ENCODE measurements at places on chromosomes 6 and 20.
A peak's percentile ranks its signal among the peaks of the same experiment; 100 is the strongest.

GRCh38 chr6:108874470-108875160 is 26.4 kb downstream of the ARMC2 start:
- DNase-seq: peak; percentile 19

- DNase-seq: no peak
Observed at GRCh38 chr6:99458319-99458718, 33.2 kb upstream of the PNISR start.

DNA sequence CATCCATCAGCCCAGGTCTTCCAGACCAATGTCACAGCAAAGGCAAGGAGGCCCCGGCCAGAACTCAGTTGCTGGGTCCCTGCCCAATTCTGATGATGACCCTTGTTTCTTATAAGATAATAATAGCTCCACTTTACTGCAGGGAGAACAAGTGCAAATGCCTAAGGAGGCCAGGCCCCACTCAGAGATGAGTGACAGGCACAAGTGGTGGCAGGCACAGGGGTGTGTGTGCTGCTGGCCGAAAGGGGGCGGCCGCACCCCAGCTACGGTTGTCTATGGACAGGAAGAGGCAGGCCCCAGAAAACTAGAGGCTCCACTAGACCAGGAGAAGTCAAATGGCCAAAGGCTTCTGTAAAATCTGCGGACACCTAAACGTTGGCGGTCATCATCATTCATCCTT is 28.6 kb downstream of the GNAS-AS1 start:
- no peak for DNase-seq

GRCh38 chr20:21141825-21142224 is 15.9 kb downstream of the KIZ start:
- DNase-seq: no peak

GRCh38 chr6:170224694-170225660 is 65.9 kb downstream of the DLL1 start:
- DNase-seq: no peak

DNA sequence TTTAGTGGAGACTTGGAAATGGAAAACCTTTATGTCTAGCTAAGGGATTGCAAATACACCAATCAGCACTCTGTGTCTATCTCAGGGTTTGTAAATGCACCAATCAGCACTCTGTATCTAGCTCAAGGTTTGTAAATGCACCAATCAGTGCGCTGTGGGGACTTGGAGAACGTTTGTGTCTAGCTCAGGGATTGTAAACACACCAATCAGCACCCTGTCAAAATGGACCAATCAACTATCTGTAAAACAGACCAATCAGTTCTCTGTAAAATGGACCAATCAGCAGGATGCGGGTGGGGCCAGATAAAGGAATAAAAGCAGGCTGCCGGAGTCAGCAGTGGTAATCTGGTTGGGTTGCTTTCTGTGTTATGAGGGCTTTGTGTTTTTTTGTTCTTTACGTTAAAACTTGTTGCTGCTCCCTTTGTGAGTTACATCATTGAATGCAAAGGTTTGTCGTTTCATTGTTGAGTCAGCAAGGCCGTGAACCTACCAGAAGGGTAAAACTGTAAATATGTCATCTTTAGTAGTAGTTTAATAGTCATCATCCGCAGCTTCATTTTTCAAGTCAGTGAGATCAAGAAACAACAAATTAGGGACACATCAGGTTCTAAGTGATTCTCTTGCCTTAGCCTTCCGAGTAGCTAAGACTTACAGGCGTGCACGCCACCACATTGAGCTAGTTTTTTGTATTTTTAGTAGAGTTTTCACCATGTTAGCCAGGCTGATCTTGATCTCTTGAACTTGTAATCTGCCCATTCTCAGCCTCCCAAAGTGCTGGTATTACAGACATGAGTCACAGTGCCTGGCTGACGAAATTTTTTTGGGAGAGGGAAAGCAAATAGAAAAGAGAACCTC is 22.7 kb upstream of the NUP153 start:
- no peak for DNase-seq

- no peak for DNase-seq
Observed at GRCh38 chr6:44075647-44076355, 51.5 kb downstream of the MRPL14 start.

GRCh38 chr6:37145443-37145842 is 24.5 kb upstream of the PIM1 start:
- DNase-seq: no peak

- DNase-seq: no peak
Observed at GRCh38 chr6:33812669-33813068, 8.9 kb upstream of the MLN start.

GRCh38 chr6:159865226-159865920 is 25.4 kb upstream of the MAS1 start:
- DNase-seq: no peak

DNA sequence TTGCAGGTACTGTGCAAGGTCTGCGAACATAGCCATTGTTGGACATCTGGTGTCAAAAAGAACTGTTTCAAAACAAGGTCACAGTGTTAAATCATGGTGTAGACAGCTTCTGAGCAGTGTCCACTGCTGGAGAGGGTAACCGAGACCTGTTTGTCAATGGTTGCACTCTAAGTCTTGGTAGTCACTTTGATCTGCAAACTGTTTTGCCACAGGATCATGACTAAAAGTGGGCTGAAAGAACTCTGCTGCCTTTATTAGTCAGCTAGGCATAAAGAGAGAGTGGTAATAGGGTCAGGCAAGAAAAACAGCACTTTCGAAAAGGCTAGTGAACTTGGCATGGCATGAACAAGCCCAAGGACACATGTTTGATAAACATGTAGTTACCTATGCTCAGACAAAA is 552.3 kb upstream of the CITED2 start:
- no peak for DNase-seq

GRCh38 chr20:43911066-43911465 is 3.6 kb upstream of the TOX2 start:
- no peak for DNase-seq

DNA sequence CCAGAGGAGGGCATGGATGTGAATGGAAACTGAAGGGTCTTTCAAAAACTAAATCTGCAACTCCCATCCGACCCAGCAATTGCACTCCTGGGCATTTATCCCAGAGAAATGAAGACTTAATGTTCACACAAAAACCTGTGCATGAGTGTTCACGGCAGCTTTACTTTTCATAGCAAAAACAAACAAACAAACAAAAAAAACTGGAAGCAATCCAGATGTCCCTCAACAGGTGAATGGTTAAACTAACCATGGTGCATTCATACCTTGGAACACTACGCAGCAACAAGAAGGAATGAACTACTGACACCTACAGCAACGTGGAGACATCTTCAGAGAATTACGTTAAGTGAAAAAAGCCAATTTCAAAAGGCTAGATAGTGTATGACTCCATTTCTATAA is 32.2 kb downstream of the PMEPA1 start:
- no peak for DNase-seq

DNA sequence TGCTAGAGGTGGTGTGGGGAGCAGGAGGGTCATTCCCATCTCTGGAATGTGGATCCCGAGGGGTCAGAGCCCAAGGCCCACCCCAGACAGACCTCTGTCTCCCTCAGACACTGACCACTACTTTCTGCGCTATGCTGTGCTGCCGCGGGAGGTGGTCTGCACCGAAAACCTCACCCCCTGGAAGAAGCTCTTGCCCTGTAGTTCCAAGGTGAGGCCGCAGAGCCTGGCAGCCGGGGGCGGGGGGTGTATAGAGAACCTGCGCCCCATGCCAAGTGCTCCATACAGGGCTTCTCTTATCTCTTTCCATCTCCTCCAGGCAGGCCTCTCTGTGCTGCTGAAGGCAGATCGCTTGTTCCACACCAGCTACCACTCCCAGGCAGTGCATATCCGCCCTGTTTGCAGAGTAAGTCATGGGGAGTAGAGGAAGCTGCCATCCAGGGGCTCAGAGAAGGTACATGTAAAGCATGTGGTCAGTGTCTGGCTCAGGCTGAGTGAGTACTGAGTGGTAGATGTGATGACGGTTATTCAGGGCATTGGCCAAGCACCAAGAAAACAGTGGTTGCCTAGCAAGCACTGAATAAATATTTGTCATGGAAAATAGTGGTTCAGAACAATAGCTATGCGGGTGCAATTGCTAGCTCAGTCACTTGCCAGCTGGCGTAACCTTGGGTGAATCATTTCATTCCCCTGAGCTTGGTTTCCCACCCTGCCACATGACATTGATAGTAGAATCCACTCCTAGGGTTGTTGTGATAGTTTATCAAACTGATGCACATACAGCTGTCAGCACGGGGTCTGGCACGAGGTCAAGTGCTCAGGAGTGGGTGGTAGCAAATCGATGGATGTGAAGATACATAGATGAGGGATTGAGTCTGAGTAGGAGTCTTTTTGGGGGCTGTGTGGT is 3.5 kb downstream of the PIGT start:
- DNase-seq: no peak

DNA sequence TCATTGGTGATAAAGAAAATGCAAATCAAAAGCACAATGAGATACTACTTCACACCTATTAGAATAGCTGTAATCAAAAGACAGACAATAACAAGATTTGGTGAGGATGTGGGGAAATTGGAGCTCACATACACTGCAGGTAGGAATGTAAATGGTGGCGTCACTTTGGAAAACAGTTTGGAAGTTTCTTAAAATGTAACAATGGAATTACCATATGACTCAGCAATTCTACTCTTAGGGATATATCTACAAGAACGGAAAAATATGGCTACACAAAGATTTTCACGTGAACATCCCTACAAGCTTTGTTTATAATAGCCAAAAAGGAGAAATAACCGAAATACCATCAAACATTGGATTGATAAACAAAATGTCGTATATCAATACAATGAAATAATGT is 270.4 kb downstream of the DOK5 start:
- DNase-seq: no peak

GRCh38 chr6:92559003-92559402 is 860.4 kb downstream of the EPHA7 start:
- DNase-seq: no peak

GRCh38 chr6:144990784-144991183 is 705.6 kb downstream of the UTRN start:
- DNase-seq: no peak

DNA sequence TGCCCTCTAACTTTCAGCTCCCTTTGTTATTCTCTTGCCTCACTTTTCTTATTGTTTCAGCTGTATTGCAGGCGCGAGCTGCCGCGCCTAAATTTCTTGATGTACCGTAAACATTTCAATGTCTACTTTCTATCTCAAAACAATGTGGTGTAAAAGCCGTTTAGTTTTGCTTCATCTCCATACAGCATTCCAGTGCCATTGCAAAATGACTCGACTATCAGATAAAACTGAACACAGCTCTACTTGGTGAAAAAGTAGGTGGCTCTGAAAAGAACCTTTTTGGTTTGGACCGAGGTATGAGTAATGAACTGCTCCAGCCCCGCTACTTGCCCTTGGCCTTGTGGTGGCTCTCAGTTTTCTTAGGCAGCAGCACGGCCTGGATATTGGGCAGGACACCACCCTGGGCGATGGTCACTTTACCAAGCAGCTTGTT is 74.6 kb downstream of the OR2B2 start:
- no peak for DNase-seq

GRCh38 chr6:157020881-157021343 is 243.7 kb downstream of the ARID1B start:
- peak; percentile 30 for DNase-seq

GRCh38 chr6:131062241-131063027 is 611 bp downstream of the EPB41L2 start:
- no peak for DNase-seq

DNA sequence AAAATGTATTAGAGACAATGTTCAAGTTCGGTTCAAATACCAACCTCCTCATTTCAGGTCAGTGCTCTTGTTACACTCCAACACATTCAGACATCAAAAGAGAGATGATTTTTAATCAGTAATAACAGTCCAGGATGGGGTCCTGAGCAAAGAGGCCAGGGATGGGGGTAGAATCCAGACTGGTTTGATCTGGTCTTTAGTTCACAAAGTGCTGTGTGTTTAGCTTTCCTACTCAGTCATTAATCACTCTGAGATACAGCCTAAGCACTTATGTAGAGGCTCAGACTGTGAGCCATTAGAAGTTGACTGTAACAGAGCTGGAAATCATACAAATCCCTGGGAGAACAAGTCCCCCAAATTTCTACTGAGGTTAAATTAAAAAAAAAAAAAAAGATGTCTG is 241.6 kb downstream of the PTPRK start:
- DNase-seq: no peak

DNA sequence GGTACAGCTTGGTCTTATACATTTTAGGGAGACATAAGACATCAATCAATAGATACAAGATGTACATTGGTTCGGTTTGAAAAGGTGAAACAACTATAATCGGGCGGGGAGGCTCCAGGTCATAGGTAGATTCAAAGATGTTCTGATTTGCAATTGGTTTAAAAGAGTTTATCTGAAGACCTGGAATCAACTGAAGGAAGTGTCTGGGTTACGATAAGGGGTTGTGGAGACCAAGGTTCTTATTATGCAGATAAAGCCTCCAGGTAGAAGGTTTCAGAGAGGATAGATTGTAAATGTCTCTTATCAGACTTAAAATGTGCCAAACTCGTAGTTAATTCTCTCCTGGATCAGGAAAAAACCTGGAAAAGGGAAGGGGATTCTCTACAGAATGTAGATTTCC is 5.9 kb upstream of the SERPINB6 start:
- DNase-seq: no peak

- no peak for DNase-seq
Observed at GRCh38 chr6:129504456-129504855, 205.5 kb downstream of the ARHGAP18 start.

GRCh38 chr6:82987416-82987815 is 78.2 kb downstream of the UBE3D start:
- no peak for DNase-seq

- no peak for DNase-seq
Observed at GRCh38 chr20:62052336-62052841, 13.3 kb downstream of the TAF4 start.

DNA sequence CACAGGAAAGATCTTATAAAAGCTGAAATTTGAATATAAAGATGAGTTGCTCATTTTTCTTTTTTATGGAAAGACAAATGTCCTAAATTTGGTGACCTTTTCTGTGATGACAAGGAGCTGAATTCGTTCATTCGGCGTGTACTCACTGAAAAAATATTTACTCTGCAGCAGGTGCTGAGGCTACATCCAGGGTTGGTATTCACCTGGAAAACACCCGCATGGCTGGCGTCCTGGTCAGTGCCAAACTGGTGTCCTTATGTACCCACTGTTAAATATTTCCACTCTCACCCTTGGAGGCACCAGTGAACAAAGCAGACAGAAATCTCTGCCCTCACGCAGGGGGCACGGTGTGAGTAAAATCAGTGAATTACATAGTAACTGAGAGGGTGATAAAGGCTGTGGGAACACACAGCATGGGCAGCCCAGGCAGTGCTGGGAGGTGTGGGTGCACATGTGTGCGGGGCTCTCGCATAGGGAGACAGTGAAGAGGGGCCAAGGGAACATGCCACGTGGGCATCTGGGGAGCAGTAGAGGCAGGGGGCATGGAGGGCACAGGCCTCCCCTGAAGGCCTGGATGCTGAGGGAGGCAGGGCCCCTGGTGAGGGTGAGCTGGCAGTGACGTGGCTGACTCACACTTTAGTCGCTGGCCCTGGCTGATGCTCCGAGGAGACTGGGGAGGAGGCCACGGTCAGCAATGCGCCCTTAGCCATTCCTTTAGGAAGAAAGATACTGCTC is 89.7 kb downstream of the INSM1 start:
- DNase-seq: no peak

DNA sequence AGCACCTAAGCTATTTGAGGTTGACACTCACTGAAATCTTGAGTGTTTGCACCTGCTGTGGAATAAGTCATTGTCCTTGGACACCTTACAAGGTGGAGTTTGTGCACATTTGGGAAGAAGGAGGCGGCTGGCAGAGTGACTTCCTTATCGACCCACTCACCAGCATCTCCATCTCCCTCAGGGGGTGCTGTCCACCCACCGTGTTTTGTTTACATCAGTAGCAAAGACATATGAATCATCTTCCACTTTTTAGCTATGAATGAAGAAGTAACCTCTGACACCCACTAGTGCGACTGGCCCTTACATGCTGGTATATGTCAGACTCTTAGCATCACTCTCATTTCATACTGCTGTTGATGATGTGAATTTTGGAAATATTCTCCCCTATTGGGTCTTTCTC is 119.5 kb upstream of the SGK1 start:
- DNase-seq: no peak
